ENCODE measurements at places on chromosomes 11 and 22.

DNA sequence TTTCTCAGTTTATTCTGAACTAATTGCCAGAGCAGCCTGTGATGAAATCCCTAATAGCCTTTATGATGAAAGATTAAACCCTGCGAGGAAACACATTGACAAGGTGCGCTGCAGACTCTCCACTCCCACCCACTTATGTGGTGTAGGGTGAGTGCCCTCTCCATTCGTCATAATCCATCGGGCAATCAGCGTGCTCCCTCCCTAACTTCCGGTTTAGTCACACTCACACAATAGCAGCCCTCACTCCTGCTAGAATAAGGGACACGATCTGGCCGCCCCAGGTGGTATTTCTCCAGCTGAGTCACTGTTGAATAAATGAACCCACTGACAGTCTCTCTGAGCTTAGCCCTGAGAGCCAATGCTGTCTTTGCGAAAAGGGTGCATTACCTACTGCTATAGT lies 188.3 kb downstream of the OPCML start:
- no peak for DNase-seq

DNA sequence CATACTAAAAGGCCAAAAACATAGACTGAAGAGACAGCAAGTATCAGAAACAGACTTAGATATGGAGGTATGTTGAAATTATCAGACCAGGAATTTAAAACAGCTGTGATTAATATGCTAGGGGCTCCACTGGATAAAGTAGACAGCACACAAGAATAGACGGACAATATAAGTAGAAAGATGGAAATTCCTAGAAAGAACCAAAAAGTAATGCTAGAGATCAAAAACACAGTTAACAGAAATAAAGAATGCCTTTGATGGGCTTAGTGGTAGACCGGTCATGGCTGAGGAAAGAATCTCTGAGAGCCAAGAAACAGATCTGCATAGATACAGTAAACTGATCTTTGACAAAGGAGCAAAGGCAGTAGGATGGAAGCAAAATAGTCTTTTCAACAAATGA lies 250.2 kb downstream of the SWAP70 start:
- DNase-seq, result no peak

- DNase-seq, result peak; percentile 88
Measured at GRCh38 chr11:20031155-20032001, 128.9 kb downstream of the DBX1 start.

DNA sequence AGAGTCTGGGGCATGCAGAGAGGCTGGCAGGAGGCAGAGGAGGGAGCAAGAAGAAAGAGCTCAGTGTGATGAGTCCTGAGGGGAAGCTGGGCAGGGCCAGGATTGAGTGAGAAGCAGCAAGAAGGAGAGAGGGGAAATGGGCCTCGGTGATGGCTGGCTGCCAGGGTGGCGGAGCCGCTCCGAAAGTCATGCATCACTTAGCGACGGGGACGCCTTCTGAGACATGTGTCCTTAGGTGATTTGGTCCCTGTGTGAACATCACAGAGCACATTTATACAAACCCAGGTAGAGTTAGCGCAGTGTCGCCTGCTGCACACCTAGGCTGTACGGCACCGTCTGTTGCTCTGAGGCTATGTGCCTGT lies 15.1 kb downstream of the TBC1D22A start:
- DNase-seq, result no peak

GRCh38 chr11:122724520-122724919 lies 69.0 kb downstream of the UBASH3B start:
- no peak for DNase-seq

DNA sequence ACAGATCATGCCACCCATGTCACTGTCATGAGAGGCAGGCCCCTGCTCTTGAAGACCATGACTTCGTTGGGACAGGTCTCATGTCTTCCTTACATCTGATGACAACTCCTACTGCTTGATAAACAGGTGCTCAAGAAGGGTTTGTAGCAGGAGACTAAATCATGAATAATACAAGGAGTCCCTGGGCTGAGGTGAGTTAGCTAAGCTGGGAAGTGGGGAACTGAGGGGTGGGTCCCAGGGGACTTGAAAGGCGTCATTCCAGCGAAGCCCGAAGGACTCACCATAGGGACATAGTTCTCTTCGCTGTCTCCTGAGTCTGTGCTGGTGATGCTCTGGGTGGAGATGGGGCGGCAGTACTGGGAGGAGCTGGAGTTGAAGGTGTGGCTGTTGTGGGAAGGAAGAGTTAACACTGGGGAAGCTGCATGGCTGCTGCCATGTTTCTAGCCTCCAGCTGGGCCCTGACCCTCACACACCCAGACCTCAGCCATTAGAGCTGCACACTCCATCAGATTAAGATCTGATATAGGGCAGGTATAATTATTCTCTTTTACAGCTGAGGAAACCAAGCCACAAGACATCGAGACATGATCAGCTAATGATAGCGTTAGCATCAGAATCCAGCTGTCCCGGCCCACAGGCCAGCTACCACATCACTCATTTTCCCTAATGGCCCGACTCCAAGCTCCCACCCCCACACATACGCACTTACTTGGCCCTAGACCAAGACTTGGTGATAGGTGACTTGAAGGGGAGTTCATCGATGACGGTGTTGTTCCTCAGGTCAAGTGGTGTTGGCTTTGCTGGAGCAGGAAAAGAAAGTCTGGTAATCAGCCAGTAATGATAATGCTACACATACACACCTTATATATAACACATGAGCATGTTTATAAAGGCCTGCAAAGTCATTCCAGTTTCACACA lies 32.9 kb downstream of the USP35 start:
- DNase-seq, result no peak

GRCh38 chr22:38925571-38926041 lies 31.8 kb upstream of the APOBEC3A start:
- DNase-seq, result no peak

DNA sequence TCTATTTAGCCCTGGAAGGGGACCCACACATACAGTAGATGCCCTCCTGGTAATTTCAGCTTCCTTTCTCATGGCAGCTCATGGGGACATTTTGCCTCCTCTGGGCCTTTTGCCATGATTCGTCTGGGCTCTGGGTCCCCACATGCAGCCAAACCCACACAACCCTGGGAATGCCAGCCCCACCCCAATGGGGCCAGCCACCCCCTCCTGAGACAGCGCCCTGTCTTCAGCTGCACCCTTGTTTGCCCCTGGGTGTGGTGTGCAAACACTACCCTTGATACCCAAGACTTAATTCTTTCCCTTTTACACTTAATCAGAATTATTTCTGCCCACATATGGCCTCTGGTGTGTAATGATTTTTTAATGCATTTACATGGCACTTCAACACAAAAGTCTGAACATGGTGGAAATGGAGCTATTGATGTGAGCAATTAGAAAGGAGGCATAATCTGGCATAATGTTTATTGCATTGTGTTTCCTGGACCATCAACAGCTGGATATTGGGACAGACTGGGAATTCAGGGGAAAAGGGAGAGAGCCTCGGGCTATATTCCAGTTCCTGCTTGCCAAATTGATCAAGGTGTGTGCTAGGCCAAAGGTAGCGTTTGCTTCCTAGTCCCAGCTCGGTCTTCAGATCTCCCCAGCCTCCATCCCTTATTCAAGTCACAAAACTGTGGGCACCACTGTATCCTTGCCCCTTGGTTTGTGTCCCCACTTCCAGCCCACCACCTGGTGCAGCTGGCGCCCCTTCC lies 85.0 kb upstream of the ANO1 start:
- no peak for DNase-seq

- DNase-seq, result no peak
Measured at GRCh38 chr11:47440054-47440476, 8.9 kb downstream of the RAPSN start.

DNA sequence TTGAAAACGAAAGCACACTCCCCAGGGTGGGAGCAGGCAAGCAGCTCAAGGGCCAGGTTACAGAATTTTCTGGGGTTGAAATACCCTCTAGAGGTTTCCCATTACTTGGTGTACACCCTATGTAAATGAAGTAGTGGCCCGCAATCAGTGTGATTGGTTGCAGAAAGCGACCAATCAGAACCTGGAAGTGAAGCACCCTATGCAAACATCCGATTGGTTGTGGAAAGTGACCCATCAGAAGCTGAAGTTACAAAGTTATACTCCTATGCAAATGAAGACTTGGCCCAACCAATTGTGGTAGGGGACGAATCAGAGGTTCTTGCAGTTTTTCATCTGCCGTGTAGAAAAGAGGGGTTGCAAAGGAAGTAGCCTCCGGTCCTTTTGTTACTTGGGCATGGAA lies 19.2 kb downstream of the PRR5 start:
- DNase-seq, result no peak

DNA sequence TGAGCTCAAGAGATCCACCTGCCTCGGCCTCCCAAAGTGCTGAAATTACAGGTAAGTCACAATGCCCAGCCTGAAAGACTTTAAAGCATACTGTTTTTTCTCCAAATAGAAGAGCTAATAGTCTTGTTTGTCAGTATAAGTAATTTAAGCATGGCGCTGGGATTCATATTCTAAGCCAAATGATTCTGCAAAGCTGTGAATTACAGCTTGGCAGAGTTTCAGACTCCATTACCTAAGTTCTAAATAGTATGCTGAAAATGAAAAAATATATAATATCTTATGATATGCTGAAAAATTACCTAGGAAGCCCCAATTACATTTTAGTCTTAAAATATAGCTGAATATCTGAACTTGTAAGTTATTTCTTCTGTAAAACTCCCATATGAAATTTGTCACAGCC lies 39.3 kb downstream of the MRE11 start:
- DNase-seq, result no peak

DNA sequence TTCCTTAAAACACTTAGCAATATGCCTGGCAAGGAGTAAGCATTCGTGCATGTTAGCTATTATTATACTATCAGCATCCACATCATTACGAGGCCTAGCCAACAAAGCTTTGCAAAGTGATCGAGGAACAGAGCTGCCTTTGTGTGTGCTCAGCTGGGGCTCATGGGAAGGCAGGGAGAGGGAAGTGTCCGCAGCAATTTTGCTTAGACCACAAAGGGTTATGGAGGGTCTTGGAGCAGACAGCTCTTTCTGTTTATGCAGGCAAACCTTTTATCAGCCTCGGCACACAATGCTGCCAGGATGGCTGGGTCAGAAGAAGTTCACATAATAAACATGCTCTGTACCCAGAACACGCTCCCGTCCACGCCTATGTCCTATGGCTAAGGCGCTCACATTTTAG lies 10.9 kb upstream of the DKK3 start:
- no peak for DNase-seq
